ENCODE measurements at places on chromosomes 1 and 21.

DNA sequence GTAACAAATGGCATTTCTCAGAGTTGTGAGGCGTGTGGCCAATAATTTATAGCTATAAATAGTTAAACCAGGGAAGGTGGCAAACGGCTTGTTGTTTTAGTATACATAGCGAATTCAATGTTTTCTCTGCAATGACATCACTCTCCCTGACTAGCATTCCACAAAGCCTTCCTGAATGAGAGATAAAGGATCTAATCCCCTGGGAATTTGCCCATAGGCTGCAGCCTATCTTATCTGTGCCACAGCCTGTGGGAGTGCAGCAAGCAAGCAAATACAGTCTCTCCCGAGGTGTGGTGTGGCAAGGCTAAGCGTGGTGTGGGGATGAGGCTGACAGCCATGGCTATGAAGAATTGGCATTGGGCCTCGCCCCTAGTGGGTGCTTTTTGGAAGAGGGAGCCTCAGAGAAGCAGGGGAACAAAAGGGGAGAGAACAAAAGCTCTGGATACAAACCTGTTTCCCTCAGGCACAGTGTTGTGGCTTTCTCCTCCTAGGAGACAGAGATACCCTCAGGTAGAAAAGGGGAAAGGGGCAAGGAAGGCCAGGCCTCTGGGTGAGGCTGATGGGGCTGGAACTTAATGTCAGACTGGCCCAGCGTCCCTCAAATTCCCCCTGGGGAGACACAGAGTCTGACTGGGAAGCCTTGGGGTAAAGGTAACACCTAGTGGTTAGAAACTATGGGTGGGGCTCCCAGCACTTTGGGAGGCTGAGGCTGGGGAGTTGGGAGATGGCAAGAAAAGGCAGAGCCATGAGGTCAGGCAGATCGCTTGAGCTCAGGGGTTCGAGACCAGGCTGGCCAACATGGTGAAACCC, 8.9 kb downstream of the TAGLN2 start:
- peak; percentile 90 for DNase-seq

- DNase-seq: no peak
These were observed 53.3 kb upstream of the POGK start for GRCh38 chr1:166785987-166786386.

DNA sequence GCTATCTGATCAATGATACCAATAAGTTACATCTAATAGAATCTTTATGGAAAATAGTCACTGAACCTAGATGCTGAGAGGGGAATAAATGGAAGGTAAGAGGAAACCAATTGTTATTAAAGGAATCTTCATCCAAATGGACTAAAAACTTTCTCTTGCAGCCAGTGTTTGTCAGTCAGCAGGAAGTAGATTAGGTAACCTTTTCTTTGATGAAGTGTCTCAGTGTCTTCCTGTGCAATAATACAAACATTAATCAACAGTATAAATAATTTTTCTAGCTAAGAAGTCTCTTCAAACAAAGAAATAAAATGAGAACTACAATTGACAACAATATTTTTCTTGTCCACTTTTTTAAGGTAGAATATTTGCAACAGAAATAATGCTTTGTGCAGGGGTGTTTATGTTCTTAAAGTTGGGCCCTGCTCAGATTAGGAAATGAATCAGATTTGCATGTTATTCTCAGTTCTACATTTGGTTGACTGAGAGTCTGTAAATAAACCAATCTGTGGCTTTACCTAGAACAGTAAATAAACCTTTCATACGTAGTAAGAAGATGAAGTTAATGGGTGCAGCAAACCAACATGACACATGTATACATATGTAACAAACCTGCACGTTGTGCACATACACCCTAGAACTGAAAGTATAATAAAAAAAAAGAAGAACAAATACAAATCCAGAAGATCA, 391.4 kb downstream of the MRPL39 start:
- no peak for DNase-seq

DNA sequence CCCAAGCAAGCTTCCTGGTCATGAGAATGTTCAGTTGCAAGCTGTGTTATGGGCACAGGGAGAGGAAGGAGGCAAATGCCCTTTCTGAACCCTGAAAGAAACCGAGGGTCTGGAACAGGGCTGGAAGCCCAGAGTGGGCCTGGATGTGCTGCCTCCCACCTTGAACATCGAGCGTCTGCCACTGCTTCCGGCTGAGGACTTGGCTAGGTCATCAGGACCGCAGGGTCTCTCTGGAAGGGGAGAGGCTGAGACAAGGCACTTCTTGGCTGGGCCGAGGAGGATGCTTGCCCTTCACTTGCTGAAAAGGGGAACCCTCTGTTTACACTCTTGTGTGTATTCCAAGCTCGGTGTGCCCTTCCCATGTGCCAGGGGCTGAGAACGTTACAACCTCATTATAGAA, 168.0 kb upstream of the C1orf174 start:
- DNase-seq: no peak

DNA sequence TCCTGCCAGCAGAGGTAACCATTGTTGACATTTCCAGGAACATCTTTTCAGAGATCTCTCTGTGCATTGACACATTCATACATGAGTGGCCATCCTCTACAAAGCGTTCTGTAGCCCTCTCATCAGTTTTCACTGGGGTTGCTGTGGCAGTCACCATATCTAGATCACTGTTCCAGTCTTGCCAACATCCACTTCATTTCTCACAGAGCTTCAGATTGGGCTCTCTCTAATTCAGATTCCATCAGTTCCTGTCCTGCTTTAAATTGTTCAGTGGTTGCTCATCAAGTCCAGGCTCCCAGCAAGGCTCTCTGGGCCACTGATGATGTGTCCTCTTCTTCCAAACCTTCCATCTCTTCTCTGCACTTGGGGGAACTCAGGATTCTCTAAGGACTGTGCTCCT, 173.7 kb downstream of the KCNJ6 start:
- DNase-seq: no peak

GRCh38 chr21:38988509-38989378, 183.0 kb downstream of the ETS2 start:
- DNase-seq: no peak

DNA sequence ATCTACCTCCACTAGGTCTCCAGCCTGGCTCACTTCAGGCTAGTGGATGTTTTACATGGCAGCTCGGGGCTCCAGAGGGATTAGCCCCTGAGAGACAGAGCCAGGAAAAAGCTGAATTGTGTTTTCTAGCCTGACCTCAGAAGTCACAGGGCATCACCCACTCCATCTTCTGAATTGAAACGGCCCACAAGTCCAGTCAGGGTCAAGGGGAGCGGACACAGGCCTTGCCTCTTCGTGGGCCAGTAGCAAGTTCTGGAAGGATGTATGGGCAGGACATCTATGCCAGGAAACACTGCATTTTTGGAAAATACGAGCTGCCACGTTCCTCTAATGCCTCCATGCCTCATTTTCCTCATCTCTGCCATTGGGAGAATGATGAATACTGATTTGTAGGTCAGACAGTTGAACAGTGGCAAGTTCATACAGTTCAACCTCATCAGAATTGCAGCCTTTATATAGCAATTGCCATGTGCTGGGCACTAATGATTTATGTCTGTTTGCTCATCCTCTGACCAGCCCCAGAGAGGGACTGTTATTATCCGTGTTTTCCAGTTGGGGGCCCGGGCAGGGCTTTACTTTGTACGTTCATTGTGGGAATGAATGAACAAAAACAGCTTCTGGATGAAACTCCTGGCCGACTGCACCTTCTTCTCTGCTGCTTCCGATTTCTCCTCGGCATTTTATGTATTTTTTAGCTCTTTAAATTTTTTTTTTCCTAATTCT, 23.2 kb upstream of the PCBP3 start:
- no peak for DNase-seq

DNA sequence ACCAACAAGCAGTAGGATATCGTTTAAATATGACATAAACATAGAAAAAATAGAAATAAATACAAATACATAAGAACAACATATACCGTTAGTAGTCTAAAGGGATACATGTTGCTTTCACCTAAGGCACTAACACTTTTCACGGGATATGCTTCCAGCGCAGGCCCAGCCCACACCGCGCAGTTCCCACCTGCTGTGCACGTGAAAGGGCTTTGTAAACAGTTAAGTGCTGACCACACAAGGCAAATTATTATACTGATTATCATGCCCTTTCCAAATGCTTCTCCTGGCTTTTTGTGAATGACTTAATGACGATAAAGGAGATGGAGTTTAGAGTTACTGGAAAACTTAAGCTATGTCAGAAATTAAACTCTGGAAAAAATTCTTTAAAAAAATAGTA, 11.3 kb upstream of the IL22RA1 start:
- no peak for DNase-seq

DNA sequence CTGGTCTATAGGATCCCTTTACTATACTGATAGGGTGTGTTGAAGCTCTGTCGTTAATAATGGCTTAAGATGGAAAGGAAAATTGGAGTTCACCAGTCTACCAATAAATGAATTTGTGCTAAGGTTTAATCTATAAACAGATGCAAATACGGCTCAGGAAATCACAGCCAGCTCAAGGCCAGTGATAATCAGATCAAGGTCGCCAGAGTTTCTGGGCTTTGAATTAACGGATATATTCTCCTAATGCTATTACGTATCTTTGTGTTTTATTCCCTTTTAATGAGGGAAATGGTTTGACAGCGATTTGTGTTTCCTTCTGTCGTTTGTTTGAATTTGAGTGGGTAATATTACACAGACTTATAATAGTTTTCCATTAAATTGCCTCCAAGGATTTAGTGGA, 279.6 kb downstream of the BACH1 start:
- DNase-seq: no peak

DNA sequence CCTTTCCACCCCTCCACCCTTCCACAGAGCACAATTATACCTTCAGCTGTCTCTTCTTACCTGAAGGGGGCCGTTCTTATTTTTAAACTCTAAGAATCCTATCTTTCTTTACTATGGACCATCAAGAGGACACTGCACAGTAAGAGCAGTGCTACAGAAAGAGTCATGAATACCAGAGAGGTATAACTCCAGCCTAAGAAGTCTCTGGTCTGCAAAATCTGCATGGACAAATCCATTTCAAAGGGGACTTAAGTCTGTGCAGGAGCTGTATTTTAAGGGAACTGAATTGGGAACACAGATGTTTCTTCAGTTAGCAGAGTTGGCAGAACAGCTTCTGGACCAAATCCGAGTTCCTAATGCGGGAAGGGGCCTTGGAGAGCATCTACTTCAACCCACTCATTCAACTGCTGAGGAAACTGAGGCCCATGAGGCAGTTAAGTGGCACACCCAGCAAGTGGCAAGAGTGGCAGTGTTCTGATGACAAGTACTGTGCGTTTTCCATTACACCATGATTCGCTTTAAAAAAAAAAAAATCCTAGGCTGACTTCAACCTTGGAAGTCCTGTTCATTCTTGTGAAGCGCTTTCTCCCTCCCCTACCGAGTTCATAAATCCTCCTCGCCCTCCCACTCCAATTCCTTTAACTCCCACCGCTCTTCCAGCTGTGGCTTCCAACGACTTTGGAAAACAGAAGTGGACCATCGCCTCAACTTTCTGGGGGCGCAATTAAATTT, 1.8 kb downstream of the PLPP3 start:
- DNase-seq: no peak

DNA sequence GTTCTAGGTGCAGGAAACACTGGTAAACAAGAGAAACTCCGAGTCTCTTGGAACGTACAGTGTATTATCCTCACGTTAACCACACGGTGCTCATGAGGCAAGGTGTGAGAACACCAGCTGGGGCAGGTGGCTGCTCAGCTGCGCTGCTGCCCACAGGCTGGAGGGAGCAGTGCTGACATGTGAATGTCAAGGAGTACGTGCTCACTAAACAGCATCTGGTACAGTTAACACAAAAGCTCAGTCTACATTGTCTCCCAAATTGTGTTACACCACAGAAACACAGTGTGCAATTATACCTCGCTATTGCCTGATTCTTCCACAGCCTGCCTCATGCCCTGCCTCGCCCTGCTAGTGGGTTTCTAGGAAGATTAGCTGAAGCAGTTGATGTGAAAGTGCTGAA, 138.4 kb downstream of the GLIS1 start:
- DNase-seq: no peak

DNA sequence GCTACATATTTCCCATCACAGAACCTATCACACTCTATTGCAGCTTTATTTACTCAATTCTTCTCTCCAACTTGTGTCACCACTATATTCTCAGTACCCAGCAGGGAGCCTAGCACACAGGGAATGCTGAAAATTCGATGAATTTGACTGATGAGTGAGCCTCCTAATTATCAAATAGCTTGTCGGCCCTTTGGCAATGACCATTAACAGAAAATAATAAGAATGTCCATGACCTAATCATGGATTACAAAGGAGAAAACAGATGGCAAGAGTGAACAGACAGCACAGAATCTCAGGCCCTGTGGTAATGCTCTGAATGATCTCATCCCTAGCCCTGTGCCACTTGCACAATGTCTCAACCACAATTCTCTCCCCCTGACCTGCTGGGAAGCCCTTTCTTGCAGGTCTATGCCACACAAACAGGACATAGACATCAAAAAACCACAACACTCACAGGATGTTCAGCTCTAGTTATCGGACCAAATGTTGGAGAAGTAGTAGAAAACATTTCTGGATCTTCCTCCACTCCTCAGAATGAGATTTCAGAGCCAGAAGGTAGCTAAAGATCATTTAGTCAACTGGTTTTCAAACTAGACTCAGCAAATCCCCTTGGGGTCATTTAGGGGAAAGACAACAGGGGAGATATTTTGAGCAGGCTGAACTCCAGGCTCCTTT, 68.4 kb downstream of the LUZP1 start:
- no peak for DNase-seq

GRCh38 chr1:204136814-204137213, 15.0 kb downstream of the ETNK2 start:
- DNase-seq: no peak

DNA sequence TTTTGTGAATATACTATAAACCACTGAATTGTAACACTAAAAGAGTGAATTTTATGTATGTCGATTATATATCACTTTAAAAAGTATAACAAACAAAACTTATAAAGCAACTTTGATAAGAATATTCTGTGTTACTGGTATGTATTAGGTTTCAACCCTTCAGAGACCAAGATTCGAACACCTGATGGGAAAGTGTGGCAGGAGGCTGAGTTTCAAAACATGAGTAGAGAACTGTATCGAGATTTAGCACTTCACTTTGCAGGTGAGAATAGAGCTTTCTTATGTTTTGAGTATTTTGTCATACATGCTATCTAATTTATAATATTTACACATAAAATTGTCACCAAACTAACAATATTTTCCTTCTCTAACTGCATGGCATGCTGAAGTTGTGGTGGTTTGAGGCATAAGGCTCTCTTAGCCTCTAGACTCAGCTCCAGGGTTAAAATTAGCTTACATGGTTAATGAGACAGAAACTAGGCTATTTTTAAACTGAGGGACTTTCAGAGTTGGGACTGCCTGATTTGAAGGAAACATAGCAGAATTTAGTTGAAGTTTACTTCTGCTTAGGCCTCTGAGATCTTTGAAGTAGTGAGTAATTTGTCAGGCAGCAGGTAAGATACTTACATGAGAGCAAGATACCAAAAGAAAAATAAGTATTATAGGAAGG, 48.6 kb downstream of the CEP350 start:
- DNase-seq: no peak
